ENCODE measurements at places on chromosomes 12 and 14.

- no peak for DNase-seq
These were observed 28.2 kb upstream of the RPLP0 start for GRCh38 chr12:120229071-120229486.

DNA sequence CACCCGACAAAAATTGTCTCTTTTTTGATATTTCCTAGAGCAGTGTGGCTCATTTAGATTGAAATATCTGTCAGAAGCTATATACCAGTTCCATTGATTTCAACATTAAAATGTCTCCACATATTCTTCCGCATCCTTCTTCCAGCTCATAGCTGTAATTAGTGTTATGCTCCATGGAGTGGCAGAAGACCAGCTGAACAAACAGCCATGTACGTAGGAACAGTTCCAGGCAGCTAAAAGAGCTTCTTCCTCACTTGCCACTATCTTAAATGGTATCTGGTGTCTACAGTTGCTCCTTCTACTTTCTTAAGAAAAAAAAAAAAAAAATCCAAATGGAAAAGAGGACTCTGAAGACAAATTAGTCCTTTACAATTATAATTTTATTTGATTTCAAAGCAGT lies 848.0 kb downstream of the DIO2 start:
- DNase-seq = no peak

DNA sequence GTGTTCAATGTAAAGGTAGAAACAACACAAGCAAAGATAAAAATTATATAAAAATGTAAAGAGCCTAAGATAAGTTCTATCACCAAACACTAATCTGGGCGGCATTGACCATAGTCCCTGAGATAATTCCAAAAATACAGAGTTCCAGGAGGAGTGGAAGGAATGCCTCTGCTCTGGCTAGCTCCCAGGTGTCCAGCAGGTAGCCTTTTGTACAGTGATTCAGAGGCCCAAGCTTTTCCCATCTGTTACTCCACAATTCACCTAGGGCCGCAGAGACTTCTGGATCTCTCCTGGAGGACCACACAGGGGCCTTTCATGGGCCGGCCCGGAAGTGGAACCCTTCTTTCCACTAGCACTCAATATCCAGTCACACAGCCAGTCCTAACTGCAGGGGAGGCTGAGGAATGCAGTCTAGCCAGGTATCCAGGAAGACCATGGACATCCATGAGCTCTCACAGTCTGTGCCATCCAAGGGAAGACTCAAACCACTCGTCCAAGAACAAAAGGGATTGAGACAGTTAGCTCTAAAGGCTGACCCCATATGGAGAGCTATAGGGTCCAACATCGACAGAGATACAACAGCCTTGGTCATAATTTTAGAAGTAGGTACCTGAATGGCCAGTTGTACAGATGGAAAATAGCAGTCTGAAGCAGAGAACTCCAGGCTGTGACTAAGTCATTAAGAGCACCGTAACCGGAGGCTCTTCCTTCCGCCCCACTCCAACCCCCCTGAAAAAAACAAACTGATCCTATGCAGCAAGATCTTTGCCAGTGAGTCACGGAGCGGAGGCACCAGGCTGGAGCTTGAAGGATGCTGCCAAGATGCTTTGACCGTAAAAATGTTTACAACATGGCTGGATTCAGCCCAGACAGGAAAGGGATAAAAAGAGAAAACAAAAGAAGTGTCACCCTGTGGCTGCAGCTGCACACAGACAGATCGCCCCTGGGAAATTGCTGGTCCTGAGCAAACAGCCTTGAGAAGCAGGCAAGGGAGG lies 204.8 kb downstream of the NUAK1 start:
- DNase-seq = no peak

DNA sequence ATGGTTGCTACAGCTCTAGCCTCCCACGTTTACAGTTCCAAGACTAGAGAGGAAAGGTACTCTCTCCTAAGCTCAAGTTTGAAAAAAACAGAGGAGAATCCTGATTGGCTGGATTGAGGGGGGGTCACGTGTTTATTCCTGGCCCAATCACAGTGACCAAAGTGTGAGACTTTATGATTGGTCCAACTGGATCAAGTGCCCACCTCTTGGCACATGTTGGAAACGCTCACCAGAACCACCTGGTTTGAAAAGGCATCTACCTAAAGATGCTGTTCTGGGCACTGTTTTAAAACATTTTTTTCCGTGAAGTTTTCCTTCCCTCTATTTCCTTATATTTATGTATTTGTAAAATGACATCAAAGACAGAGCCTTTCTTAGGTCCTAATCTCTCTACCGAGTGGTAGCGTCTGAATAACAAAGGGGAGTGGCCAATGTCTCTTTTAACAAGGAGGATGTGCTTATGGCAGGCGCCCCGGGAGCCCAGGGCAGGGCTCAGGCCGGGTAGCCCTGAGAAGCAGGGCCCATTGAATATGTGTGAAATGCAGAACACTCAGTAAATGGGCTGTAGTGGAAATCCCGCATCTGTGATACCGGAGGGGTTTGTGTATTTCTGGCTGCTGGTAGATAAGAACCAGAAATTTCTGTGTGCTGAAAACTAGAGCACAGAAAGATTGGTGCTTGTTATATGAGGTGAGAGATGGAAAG lies 146.2 kb downstream of the ATP23 start:
- no peak for DNase-seq

DNA sequence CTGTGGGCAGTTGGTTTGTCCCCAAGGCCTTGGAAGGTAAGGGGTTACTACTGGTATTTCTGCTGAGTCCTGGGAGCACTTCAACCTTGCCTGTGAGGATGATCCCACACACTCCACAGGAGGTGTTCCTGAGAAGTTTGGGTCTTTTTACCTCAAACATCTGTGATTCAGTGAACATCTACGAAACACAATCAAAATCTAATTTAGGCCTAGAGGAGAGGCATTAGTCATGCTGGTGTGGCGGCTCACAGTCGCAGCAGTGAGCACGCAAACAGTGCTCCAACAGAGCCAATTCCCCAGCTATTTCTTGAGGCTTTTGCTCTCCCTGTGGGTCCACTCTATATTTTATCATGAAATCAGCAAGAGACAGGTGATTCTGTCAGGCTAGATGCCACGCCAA lies 107.6 kb downstream of the APAF1 start:
- no peak for DNase-seq

DNA sequence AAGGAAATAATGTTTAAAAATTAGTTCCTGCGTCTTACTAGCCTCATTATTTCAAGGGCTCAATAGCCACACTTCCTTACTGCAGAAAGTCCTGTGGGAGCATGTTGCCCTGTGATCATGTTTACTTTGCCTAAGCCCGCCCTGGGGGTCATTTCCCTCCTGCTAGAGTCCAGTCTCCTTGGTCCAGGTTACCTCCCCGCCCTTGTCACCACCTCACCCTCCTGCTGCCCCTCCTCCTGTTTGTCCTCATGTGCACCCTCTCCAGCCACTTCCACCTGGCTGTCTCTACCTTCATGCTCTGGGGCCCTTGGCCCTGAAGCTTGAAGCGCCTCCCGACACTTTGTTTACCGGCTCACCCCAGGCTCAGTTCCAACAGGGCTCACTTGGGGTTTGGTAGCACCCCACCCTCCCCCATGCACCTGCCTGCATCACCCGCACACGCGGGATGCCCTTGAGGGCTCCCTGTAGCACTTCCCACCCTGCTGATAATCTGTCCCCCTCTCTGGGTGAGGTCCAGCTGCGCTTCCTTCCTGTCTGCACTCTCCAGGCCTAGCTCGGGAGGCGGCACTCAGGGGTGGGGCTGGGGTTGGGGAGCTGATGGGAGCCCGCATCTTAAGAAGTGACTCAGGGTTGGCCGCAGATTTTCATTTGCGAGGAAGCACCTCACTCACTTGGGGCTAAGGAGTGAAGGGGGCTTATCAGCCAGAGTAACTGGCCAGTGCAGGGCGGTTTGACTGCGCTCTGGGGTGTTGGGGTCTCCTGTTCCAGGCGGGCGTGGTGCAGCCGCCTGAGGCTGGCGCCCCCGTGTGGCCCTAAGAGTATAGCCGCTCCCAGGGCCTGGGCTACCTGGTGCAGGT lies 40.1 kb downstream of the SMIM41 start:
- DNase-seq = peak; percentile 54

All from stimulated activated CD4-positive, alpha-beta T cell treated with anti-CD3 and anti-CD28 coated beads, Interleukin-15, amount 100 ng/mL, for 24 hours (primary cell).